ENCODE measurements at places on chromosomes 7 and 10.
A peak's percentile ranks its signal among the peaks of the same experiment; 100 is the strongest.

GRCh38 chr7:44262031-44262430, 61.3 kb downstream of the YKT6 start:
- no peak for DNase-seq

DNA sequence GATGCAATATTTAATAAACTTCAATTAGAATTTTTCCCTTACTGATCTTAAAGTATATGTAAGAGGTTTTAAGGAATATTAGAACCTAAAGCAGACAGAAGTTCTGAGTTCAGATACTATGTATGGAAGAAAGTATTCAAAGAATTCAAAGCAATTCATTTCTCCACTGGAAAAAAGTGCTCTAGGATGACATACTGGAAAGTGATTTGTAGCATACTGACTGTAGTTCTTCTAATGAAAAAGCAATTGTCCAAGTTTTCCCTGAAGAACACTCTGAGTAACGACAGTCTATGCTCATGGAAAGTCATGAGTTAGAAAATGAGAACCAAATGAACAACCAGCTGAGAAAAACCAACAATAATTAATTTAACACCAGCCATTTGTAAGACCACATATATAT, 180.8 kb upstream of the SLC26A5 start:
- no peak for DNase-seq

DNA sequence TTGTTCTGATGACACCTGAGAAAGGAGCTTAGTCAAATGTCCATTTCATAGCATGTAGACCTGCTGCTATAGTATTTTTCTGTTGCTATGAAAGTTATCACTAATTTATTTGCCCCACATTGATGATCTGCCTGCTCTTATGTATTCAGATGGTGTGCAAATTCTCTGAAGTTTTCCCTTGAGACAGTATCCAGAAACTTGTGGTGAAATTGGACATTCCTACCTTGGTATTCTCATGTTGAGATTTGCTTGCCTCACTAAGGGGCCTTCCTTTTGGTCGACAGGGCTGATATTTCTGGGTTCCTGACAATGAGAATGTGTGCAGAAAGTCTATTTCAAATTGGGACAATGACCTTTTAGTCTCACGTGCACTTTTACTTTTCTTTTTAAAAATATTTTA, 253.2 kb upstream of the FZD8 start:
- no peak for DNase-seq

DNA sequence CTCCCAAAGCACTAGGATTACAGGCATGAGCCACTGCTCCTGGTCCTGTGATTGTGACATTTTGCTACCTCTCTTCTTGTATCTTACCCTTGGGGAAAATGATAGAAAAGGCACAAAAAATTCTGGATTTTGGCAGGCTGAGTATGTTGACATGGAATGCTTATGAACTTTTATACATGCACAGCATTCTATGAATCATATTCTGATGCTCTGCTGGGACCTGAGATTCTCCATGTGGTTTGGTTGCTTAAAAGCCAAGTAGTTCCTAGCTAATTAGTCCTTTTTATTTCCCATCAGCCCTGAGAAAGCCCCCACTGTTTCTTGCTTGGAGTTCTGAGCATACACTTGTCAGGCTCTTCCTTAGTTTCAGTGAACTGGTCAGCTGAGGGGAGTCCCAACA, 8.3 kb upstream of the KAZALD1 start:
- DNase-seq = no peak

GRCh38 chr10:5442990-5443370, 30.6 kb downstream of the NET1 start:
- DNase-seq = no peak

DNA sequence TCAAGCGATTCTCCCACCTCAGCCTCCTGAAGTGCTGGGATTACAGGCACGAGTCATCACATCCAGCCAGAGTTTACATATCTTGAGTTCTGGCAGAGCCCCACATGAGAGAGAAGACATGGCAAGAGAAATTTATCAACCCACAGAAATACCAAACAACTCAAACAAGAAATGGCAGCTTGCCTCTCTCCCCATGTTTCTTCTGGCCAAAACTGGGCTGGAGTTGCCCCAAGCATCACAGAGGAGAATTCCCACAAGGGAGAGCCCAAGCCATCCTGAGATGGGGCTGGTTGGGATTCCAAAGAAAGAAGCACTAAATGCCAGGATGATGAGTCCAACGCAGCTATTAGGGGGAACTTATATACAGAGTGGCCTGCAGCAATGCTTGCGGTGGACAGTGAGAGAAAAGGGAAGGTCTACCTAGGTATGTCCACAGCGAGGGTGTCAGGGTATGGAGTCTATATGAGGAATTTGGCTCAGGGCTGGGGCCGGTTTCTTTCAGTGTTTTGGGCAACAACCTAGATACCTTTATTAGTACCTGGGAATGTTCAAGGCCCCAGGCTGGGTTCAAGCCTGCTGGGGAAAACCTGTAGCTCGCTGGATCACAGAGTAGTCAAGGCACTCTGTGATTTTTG, 14.5 kb upstream of the PAX4 start:
- DNase-seq = no peak

- DNase-seq = no peak
These were observed 105.8 kb upstream of the KLF6 start for GRCh38 chr10:3890602-3891352.

- no peak for DNase-seq
These were observed 42.6 kb upstream of the AMPH start for GRCh38 chr7:38673795-38674194.

DNA sequence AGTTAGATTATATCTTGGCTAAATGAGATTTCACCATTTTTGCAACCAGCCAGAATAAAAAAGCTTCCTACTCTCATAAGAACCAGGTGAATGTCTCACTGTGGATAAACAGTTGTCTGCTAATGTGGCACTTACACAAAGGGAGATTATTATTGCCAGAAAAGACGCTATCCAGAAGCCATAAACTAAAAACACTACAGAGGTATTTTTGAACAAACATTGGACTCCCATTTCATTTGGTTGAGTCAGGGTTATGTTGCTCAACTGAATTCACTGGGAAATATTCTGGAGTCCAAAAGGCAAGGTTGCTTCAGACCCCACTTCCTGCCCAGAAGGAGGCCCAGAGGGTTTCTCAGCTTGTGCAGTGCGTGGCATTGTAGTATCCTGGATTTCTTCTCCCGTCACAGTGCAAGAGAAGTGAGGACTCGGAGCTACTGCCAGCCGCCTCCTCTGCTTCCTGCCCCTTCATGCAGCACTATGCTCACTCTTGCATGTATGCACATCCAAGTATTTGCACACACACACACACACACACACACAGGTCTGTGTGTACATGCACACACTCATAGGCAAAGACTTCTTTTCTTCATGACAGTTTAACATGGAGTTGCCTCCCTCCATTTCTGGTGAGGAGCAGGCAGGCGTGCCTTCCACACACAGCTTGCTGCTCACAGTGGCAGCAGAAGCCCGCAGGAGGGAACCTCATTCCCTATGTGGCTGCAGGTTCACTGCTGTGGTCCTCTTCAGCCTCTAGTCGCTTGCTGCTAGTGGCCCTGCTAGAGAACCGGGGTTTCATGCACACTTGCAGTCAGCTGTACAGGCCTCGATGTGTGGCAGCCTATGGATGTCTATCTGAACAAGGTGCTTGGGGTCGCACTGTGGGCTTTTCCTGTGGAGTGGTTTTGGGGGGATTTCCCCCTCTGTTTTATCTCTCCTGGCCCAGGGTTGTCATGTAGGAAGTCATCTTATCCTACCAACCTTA, 10.1 kb downstream of the DENND10 start:
- no peak for DNase-seq

- DNase-seq = no peak
These were observed 60.0 kb downstream of the PRF1 start for GRCh38 chr10:70542565-70542938.

DNA sequence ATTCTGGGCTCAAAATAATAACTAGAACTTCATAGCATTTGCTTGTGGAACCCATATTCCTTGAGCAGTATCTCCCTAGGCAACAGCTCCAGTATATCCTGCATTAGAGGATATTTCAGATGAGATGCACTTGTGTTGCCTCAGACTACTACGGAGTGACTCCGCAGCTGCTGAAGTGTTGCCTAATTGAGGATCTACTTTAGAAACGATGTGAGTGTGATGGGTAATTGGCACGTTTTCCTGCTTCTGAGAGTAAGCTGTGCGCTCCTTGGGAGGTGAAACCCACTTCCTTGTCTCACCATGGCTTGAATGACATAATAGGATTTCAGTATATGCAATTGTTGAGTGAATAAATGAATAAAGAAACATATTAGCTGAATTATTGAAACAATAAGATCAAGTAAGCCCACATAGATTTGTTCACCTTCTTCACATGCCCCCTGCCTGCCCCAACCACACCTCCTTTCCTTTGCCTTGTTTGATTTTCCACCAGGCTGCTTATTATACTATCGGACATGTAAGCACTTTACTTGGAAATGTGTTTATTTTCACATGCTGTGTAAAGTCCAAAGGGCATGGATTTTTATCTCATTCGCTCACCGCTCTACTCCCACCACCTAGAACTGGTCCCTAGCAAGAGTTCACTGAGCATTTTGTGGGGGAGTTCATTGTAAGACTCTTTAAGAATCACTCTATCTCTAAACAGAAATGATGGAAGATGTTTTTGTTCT, 303.8 kb downstream of the KCNMA1 start:
- DNase-seq = no peak

GRCh38 chr7:33845991-33846509, 59.3 kb upstream of the BMPER start:
- DNase-seq = no peak

- no peak for DNase-seq
These were observed 25.9 kb upstream of the PTPRN2 start for GRCh38 chr7:158613481-158613880.

DNA sequence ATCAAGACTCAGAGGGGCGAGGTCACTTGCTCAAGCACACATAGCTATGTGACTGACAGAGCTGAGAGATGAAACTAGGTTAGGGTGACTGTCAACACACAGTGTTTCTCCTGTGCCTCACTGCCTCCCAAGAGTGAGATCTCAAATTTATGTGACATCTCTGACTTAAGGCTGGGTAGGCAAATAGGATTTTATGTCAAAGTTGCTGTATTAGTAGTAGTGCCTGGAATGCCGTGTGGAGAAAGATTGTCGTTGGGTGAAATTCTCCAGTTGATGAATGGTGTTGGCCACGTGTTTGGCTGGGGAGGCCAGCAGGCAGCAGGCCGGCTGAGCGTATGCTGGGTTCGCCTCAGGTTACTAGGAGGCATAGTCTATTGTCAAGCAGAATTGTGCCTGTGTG, 148.3 kb upstream of the BMPER start:
- DNase-seq = no peak

- no peak for DNase-seq
These were observed 55.8 kb downstream of the TACC2 start for GRCh38 chr10:122044713-122045112.

DNA sequence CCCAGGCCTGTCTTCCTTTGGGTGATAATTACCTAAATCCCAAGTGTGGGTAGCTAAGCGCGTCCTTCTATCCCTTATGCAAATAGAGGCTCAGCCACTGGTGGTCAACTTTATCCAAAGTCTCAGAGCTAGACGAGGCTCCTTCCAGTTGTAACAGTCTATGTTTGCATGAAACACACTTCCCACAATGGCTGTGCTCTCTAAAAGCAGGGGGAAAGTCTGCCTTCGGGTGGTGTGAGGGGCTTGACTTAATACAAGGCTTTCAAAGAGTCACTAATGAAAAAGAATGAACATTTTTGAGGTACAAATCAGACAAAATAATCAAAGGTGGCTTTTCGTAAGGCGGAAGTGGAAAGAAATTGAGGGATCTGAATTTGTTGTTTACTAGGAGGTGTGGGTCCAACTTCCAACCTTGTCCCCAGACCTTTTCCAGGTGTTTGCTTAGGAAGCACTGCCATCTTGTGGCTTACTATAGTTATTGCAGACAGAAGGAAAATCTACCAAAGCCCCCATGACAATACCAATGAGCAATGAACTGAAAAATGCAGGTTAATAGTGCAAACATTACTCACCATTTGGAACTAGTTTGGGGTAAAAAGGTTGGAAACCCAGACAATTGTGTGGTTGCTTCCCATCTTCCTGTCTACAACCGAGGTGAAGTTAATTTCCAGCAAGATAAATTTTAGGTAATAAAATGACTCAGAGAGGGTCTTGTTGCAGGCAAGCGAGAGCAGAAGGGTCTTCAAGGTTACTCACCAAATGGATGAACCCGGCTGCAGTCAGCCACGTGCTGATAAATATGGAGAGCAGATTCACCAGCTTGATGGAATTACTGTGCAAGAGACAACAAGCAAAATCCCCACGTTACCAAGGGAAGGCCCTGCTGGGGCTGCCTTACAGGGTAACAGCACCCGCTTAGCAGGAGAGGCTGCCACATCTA, 525.7 kb downstream of the KCNMA1 start:
- peak; percentile 21 for DNase-seq

- DNase-seq = no peak
These were observed 164.9 kb downstream of the DGKI start for GRCh38 chr7:137681657-137682562.
